Cardiac septum (tissue), 1 donor: ENCODE measurements at places on chromosomes 16 and 17.

GRCh38 chr17:83051396-83052240 is 27.8 kb upstream of the METRNL start:
- peak; percentile 98 for DNase-seq

DNA sequence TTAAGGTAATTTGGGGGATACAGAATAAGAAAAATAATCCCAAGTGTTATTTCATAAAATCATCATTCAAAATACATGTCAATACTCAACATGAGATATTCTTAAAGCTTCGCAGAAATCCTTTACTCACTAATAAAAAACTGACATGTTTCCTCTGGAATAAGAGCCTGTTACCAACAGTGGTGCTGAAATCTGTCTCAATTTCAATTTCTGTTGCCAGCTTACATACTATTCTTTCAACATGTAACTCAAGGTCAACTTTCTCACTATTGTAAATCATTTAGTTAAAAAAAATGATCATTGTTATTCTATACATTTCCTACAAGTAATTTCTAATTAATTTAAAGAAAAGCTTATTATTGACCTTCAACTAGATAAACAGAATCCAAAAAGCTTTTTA is 67.9 kb downstream of the CEP95 start:
- no peak for DNase-seq

DNA sequence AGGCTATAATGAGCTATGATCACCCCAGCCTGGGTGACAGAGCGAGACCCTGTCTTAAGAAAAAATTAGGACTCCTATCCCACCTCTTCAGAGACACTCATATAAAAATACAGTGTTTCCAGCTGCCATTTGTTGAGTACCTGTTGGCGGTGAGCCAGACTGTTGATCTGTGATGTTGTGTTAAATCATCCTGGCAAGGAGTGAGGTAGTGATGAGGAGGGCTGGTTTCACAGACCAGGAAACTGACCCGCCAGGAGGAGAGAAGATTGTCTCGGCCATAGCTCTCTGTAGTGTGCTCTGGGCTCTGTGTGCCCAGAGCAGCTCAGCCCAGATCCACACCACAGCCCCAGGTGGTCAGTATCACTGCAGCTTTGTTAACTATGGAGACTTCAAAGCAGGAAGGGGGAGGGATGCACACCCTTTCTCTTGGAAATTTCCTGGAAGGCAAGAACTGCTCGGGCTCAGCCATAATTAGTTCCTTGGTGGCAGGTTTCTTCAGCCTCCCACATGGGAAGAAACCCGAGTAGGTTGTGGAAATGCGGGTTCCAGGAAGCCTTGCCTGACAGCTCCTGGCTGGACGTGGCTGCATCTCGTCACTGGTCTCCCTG is 343.0 kb downstream of the SNX29 start:
- DNase-seq = no peak

- DNase-seq = peak; percentile 82
These were observed 80.9 kb downstream of the ARHGAP23 start for GRCh38 chr17:38508954-38509771.
